Esophagus muscularis mucosa (tissue), 4 donors: ENCODE measurements at places on chromosomes 4 and X. TPM values are rescaled to one million over a fixed set of nuclear protein-coding genes. Genes with fewer than 3 reads are reported as not detected.

Gene PTCHD1
- total RNA-seq = 5.8 TPM

DNA sequence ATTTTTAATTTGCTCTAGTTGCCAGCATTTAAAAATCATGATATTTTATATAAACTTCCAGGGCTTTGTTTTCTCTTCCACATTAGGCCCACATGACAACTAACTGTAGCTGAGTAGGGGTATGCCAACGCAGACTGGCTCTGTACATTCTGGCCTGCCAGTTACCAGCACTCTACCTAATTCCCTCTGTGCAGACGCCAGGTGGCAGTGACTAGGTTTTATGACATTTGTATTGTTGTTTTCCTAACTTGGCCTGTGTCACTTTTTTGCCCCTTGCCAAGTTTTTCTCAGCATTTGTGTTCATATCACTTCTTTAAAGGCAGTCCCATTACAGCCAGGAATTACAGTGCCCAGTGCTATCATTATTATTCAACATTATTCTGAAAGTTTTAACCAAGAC lies 347.5 kb downstream of the NKX6-1 start:
- no peak for DNase-seq

Gene EMCN
- total RNA-seq = 26.3 TPM

- DNase-seq = no peak
Measured at GRCh38 chr4:19905024-19905423, 346.7 kb upstream of the SLIT2 start.
